Mesenchymal stem cell (in vitro differentiated cells and primary cell): ENCODE measurements at places on chromosomes 3 and 15.

- peaks cover 21% of the 10 kb centered on the region for H3K4me1 ChIP-seq
- no peak overlapping the region for H3K27ac ChIP-seq
- H3K36me3 ChIP-seq, result no peaks in the 10 kb centered on the region
- H3K4me3 ChIP-seq, result no peak overlapping the region
These were observed 62.2 kb upstream of the CTSH start for GRCh38 chr15:79007066-79007465.

- peak; percentile 47 for DNase-seq
- peaks cover 13% of the 10 kb centered on the region for H3K27me3 ChIP-seq
- no peaks in the 10 kb centered on the region for H3K36me3 ChIP-seq
- H3K4me3 ChIP-seq, result no peak overlapping the region
- no peaks in the 10 kb centered on the region for H3K4me1 ChIP-seq
These were observed 80.7 kb upstream of the ALDH1L1 start for GRCh38 chr3:126261037-126261436.

- no peak overlapping the region for H3K4me3 ChIP-seq
- H3K27ac ChIP-seq, result no peak overlapping the region
- H3K27me3 ChIP-seq, result peaks cover 14% of the 10 kb centered on the region
- H3K36me3 ChIP-seq, result no peaks in the 10 kb centered on the region
- DNase-seq, result no peak
These were observed 103.1 kb downstream of the ABHD5 start for GRCh38 chr3:43793648-43794372.

GRCh38 chr3:168684519-168684918 is 588.8 kb upstream of the GOLIM4 start:
- no peak for DNase-seq
- H3K4me1 ChIP-seq, result no peaks in the 10 kb centered on the region
- no peaks in the 10 kb centered on the region for H3K27me3 ChIP-seq
- H3K4me3 ChIP-seq, result no peak overlapping the region

GRCh38 chr15:42163291-42163690 is 6.9 kb upstream of the PLA2G4F start:
- H3K4me3 ChIP-seq, result no peak overlapping the region
- no peak for DNase-seq
- H3K27me3 ChIP-seq, result no peaks in the 10 kb centered on the region
- H3K4me1 ChIP-seq, result peaks cover 12% of the 10 kb centered on the region
- H3K27ac ChIP-seq, result no peak overlapping the region
